ENCODE measurements at places on chromosomes 5 and 9. TPM values are rescaled to one million over a fixed set of nuclear protein-coding genes. Genes with fewer than 3 reads are reported as not detected.

GRCh38 chr9:68643901-68644809 is 60.9 kb upstream of the PIP5K1B start:
- no peak for DNase-seq

DNA sequence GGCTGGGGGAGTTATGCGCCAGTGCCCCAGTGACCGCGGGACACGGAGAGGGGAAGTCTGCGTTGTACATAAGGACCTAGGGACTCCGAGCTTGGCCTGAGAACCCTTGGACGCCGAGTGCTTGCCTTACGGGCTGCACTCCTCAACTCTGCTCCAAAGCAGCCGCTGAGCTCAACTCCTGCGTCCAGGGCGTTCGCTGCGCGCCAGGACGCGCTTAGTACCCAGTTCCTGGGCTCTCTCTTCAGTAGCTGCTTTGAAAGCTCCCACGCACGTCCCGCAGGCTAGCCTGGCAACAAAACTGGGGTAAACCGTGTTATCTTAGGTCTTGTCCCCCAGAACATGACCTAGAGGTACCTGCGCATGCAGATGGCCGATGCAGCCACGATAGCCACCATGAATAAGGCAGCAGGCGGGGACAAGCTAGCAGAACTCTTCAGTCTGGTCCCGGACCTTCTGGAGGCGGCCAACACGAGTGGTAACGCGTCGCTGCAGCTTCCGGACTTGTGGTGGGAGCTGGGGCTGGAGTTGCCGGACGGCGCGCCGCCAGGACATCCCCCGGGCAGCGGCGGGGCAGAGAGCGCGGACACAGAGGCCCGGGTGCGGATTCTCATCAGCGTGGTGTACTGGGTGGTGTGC is at the start of gene RXFP3:
Gene RXFP3 (plus strand): TSS at position 6 of the 636 bp plus-strand sequence. CDS start 355 bp downstream, at position 361.
- DNase-seq, result no peak

The PCSK1 gene
- 0.48 TPM for polyA plus RNA-seq

DNA sequence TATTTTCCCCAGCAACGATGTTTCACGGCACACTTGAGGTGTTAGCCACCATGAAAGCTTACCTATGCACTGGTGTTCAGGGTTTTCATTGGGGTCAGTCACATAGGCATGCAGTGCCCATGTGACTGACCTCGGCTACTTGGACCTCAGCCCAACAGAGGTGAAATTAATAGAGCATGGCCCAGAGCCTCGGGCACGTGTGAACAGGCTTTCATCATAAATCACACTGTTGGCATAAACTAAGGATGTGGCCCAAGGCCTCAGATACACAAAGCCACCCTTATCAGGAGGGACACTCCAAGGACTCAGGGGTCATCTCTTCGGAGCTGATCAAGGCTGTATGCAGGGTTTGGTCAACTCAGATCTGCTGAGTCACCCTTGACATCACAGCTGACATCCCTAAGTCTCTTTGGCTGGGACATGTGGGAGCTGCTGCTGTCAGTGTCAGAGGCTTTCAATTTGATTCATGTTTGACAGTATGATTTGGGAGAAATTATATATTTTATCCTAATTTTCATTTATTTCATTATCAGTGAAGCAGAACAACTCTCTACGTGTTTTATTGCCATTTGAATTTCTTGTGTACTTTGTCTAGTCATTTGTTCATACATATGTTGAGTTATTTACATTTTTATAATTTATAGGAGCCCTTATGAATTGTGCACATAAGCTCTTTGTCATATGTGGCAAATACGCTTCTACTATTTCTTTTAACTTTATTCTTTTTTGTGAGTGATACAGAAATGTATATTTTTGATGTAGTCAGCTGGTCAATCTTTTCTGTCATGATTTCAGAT is 59.7 kb upstream of the ANKRD33B start:
- no peak for DNase-seq

- no peak for DNase-seq
Measured at GRCh38 chr5:118776755-118777154, 211.6 kb downstream of the DTWD2 start.

DNA sequence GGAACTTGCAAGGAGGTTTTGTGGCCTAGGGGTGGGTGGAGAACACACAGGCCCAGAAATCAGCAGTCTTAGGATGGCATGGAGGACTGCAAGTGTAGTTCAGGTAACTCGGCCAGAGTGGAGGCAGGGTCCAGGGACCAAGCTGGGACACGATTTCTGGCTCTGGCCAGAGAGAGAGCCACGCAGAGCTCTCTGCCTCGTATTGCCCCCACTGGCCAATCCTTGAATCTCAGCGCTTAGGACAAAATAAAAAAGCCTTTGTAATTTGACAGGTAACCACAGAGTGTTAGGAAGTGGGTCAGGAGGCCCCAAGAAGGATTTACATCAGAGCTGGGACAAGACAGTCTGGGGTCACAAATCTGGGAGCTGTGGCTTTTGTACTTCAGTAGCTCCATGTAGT is 11.7 kb downstream of the MAP3K1 start:
- DNase-seq, result no peak

Data from urinary bladder (tissue), 4 donors.